GM18507 (cell line): ENCODE measurements at places on chromosomes 6 and 20.

DNA sequence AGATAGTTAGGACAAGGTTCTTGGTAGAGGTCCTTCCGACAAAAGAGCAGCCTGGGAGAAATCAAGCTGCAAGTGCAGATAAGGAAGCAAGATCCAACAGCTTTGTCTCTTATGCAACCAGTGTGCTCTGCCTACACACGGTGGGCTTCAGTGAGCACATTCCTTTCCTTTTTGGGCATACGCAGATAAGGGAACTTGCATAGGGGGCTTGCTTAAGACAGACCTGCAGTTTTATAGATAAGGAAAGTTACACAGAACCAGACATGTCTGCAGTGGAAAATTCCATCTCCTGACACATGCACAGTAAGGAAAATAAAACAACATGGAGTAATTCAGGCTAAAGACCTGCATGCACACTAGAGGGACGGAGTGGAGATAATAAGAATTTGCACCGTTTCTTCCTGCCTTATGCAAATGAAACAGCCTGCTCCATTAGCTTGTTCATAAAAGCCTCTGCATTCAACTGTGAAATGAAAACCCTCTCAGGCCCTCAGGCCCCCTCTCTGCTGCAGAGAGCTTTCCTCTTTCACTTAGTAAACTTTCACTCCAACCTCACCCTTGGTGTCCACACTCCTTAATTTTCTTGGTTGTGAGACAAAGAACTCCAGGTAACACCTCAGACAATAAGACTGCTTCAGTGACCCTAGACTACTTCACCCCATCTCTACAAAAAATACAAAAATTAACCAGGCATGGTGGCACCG is 97.5 kb upstream of the MYLIP start:
- DNase-seq: no peak

- no peak for DNase-seq
Measured at GRCh38 chr6:34459899-34460593, 5.8 kb upstream of the PACSIN1 start.

- no peak for DNase-seq
Measured at GRCh38 chr20:437787-438486, 24.4 kb downstream of the TBC1D20 start.

DNA sequence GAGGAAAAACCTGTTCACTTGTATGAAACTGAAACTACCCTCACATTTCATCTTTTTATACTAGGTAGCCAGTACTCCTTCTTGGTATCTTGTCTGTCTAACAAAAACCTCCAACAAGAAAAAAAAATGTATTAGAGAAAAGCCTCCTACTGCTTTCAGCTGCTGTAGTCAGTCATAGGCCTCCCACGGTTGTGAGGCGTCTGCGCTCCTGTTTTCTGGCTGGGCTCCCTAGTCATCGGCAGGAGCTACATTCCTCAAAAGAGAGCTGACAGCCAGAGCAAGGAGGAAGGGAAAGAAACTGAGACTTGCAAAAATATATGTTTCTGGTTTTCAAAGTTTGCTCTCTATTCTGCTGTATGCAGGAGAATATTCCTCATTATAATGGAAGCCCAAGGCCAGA is 517.0 kb downstream of the LMBRD1 start:
- DNase-seq: no peak

- DNase-seq: no peak
Measured at GRCh38 chr6:30972816-30973215, 10.7 kb upstream of the MUC21 start.
